ENCODE measurements at places on chromosomes 2 and 18. TPM values are rescaled to one million over a fixed set of nuclear protein-coding genes. Genes with fewer than 3 reads are reported as not detected.

The ZDBF2 gene
- total RNA-seq: 0.04 TPM

The TMEM17 gene
- total RNA-seq: 0.58 TPM

The REG1B gene
- 2.3 TPM for total RNA-seq

The TRIB2 gene
- total RNA-seq: 43.0 TPM

The ITSN2 gene
- 19.9 TPM for total RNA-seq

The RAD51AP2 gene
- not detected for total RNA-seq

The BUB1 gene
- total RNA-seq: 93.0 TPM

DNA sequence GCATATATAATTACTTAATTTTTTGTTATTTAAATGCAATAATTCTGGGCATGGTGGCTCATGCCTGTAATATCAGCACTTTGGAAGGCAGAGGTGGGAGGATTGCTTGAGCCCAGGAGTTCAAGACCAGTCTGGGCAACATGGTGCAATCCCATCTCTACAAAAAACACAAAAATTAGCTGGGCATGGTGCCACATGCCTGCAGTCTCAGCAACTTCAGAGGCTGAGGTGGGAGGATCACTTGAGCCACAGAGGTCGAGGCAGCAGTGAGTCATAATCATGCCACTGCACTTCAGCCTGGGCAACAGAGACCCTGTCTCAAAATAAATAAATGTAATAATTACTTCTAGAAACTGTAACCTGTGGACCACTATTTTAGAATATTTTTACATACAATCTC lies 21.5 kb upstream of the TMEM87B start:
- no peak for DNase-seq

DNA sequence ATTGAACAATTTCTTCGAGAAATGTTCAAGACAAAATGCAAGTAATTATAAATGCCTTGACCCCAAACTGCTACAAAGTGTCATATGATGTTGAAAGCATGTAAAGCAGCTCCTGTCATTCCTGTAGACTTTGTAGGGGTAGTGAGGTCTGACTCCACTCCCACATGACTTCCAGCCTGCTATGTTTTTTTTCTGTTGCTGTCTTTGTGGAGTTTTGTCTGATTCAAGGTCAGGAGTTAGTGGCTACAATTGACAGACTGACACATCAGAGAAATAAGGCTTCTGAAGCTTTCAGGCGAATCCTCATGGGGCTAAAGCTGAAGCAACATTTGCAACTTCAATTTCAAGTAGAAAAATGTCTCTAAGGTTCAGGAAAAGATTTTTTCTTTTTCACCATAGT lies 63.9 kb upstream of the CCDC195 start:
- DNase-seq: no peak

- no peak for DNase-seq
Observed at GRCh38 chr18:34280653-34281052, 55.9 kb upstream of the NOL4 start.

GRCh38 chr2:145601361-145601925 lies 1081.5 kb upstream of the ZEB2 start:
- DNase-seq: no peak

DNA sequence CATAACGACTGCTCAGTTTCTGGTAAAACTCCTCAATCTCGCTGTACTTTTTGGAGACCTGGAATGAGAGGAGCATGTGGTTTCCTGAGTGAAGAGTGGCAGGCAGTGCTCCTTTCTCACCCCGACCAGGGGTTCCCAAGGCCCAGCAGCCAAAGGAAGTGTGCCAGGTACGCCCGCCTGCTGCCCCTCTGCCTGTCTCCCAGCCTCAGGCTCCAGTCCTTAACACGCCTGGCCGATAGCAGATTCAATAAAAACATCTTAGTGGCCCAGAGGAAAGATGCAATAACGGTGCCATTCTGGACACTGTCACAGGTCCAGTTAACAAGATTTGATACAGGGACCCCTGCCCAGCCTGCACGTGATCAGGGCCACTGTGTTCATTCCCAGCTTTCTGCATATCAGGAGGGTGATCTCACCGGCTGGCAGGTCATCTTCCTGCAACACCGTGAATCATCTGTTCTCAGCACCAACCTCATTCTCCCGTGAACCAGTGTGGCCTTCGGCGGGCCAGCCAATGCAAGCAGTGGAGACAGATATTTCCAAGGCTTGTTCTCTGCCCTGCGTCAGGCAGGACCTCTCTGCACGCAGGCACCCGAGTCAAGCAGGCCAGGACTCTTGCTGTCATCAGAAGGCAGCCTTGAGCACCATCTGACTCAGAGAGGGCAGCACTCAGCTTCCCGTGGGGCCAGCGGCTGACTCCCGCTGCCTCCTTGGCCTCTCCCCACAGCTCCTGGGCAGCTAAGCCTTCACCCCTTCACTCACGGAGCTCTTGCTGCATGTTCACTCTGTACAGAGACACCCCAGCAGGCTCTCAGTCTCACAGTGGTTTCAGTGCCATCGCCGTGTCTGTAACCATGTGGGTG lies 9.5 kb downstream of the HS1BP3 start:
- DNase-seq: no peak

DNA sequence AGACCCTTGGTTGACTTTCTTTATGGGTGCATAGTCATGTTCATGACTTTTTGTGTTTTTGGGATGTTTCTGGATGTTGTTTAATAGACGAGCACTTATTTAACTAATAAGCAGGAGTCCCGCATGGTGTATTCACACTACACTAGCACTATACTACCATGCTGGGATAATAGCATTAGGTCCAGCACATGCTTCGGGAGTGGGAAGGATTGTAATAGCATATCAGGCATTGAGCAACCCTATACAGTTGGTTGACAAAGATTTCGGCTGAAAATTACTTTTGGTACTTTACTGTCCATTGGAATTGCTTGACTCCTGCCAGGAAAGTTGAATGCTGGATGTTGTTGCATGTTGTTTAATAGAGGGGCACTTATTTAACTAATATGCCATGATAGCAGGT lies 2.8 kb downstream of the SH3RF3 start:
- no peak for DNase-seq
